ENCODE measurements at places on chromosomes 12 and 14.

- no peak for DNase-seq
These were observed 1.0 kb downstream of the AHNAK2 start for GRCh38 chr14:104977008-104977680.

GRCh38 chr14:86521031-86521730 is 991.2 kb downstream of the FLRT2 start:
- DNase-seq, result no peak

GRCh38 chr14:103908580-103908979 is 19.7 kb upstream of the TDRD9 start:
- DNase-seq, result no peak

DNA sequence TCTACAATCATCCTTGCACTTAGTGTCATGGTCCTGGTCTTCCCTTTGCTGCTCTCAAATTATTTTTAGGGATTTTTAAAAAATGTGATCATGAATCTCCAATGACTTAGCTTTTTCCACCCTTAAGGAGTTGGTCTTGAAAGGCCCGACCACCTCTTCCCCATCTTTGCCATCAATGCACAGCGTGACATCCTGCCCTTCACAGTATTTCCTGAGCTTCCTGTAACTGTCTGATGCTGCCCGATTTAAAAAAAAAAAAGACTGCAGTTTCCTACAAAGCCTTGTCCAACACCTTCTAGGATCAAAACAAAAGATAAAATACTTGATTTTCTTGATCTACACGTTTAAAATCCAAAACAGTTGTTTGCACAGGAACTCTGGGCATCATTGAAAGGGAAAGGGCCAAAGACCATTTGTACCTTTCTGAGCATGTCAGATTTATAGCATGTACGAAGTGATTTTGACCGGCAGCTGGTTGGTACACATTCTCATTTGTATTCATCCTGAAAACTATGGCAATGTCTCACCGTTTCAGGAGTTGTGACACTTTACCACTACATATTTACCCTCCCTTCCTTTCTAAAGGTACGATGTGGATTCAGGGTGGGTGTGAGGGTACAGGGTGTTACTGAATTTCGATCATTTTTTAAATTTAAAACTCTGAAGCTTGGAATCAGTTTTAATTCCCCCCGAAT is 7.4 kb upstream of the ELK3 start:
- no peak for DNase-seq
